CD4-positive, alpha-beta memory T cell (primary cell): ENCODE measurements at places on chromosomes 11 and 22. TPM values are rescaled to one million over a fixed set of nuclear protein-coding genes. Genes with fewer than 3 reads are reported as not detected.

Gene EFEMP2
- 8.3 TPM for total RNA-seq

Gene UBQLNL
- total RNA-seq, result 0.50 TPM

DNA sequence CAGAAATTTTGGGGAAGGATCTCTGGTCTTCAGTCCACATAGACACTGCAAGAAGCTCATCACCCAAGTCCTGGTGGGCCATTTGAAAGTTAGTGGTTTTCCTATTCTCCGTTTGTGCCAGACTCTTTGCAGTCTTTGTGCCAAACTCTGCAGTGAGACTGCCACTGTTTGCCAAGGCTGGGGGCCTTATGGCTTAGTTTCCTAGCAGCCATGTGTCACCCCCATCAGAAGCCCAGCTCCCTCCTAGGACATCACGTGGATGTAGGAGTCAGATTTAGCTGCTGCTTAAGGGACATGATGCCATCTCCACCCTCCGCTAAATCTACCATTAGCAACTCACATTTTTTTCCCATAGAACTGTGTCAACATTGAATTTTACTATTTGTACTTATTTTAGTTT is 220.0 kb downstream of the C11orf91 start:
- no peak for DNase-seq
- no peaks in the 10 kb centered on the region for H3K27me3 ChIP-seq
- no peak overlapping the region for H3K4me3 ChIP-seq
- H3K4me1 ChIP-seq, result no peaks in the 10 kb centered on the region

- no peaks in the 10 kb centered on the region for H3K27me3 ChIP-seq
- no peak for DNase-seq
- peaks cover 8% of the 10 kb centered on the region for H3K36me3 ChIP-seq
- no peaks in the 10 kb centered on the region for H3K4me1 ChIP-seq
- no peak overlapping the region for H3K27ac ChIP-seq
- H3K4me3 ChIP-seq, result no peak overlapping the region
These were observed 88.8 kb downstream of the MRTFA start for GRCh38 chr22:40547729-40548143.

DNA sequence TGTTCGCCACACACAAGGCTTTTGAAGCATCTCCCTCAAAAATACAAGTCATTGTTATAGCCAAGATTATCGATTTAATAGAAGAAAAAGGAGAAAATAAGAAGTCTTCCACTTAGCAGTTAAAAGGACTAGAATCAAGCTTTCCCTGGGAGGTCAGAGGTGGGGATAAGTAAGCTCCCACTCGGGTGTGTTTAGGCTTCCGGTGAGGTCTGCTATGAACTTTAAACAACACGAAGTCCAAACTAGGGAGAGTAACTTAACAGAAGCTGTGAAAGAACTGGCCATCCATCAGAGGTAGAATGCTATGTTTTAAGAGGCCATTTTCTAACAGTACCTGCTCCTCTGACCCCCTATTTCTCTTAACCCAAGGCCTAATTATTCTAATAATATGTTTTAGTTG is 91.4 kb upstream of the APOA1 start:
- H3K27me3 ChIP-seq, result no peaks in the 10 kb centered on the region
- H3K36me3 ChIP-seq, result no peaks in the 10 kb centered on the region
- H3K27ac ChIP-seq, result peak overlapping the region; percentile 87
- no peak overlapping the region for H3K4me3 ChIP-seq

DNA sequence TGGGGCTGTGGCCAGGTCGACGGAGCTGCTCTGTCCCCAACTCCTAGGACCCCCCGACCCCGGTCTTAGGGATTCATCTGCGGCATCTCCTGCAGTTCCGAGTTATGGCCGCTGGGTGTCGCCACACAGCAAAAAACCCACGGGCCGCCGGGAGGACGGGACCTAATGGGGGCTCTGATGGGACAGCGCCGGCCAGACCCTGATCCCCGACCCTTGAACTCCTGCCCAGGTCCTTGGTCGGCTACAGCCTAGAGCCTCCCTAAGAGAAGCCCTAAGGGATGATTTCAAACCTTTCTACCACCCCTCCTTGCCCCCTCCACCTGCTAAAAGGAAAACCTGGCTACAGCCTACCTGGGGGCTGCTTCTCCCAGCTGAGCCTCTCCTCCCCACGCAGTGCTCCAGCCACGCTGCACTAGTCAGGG is 30.8 kb upstream of the LRRC10B start:
- H3K27me3 ChIP-seq, result no peaks in the 10 kb centered on the region
- H3K27ac ChIP-seq, result no peak overlapping the region
- H3K4me1 ChIP-seq, result peaks cover 8% of the 10 kb centered on the region

DNA sequence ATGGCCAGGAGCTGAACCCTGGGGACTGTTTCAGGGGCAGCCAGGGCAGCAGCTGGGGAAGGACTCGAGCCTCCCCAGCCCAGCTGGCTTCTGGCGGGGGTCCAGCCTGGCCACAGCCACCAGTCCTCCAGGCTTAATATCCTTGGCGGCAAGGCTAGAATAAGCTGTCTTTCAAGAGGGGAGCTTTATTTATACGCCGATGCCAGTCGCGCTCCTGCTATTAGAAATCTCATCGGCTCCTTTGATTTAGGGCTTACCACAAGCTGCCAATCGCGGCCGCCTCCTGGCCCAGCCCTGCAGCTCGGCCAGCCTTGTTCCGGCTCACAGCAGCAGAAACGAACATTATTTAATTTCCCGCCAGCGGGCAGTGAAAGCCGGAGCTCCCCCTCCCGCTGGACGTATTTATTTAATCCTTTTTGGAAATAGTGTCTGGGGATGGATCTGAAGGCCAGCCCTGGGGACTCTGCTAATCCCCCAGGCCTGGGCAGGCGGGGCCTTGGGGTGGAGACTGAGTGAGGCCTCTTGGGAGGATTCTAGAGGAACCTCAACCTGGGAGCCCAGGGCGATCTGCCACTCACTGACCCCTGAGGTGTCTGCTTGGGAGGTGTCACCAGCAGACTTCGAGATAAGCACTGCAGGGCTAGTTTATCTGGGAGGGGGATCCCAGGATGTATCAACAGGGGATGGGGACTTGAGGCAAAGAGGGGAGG is 363.1 kb downstream of the MN1 start:
- no peaks in the 10 kb centered on the region for H3K27me3 ChIP-seq
- no peaks in the 10 kb centered on the region for H3K4me1 ChIP-seq
- H3K27ac ChIP-seq, result no peak overlapping the region
- no peak for DNase-seq
- no peak overlapping the region for H3K4me3 ChIP-seq
- H3K36me3 ChIP-seq, result no peaks in the 10 kb centered on the region

DNA sequence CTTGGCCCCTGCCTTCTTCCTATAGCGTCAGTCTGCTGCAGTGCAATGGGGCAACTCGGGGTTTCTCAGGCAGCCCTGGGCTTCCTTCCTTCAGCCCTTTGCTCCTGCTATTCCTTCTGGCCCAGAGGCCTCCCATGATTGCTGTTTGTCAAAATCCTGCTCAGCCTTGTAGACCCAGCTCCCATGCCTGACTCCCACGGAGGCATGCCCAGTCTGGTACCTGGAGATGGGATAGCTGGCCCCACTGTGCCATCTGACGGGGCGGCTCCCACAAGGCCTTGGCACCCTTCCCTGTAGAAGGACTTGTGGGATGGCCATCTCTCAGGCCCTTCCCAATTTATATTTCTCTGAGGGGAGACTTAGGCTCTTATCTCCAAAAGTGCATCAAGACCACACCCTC is 590 bp upstream of the CD6 start:
- H3K4me1 ChIP-seq, result peaks cover 28% of the 10 kb centered on the region
- H3K36me3 ChIP-seq, result peaks cover 3% of the 10 kb centered on the region
- H3K27ac ChIP-seq, result peak overlapping the region; percentile 92

DNA sequence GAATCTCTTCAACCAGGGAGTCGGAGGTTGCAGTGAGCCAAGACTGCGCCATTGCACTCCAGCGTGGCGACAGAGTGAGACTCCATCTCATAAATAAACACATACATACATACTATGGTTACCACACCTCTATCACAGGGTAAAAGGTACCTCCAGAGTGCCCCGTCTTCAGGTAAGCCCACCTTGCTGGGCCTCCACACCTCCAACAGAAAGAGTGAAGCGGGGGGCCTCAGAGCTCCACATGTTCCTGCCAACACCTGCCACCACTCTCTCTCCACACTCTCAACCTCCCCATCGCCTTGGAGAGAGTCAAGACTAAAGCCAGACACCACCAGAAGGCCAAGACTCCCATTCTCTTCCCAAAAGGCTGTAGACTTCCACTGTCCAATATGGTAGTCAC is 10.3 kb upstream of the VWCE start:
- H3K27me3 ChIP-seq, result no peaks in the 10 kb centered on the region
- DNase-seq, result no peak
- no peaks in the 10 kb centered on the region for H3K4me1 ChIP-seq

DNA sequence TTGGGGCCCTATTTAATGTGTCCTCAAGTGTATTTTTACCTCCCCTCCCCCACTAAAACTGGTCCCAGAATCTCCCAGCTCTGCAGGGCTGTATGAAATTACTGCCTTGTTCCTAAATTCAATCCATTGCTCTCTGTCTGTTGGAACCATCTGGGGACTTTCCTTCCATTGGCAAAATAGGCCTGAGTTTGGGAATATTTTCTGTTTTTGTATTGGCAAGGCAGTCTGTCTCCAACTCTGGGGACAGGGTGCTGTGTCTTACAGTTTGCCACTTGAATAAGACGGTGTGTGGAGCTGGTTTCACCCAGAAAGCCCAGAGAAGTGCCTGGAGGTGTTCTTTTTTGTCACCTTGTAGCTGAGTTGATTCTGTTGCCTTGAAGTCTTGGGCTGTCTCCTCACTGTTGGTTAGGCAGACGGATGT is 1.3 kb downstream of the PACS1 start:
- peak overlapping the region; percentile 66 for H3K27ac ChIP-seq
- H3K4me3 ChIP-seq, result peak overlapping the region; percentile 98
- peaks cover 42% of the 10 kb centered on the region for H3K36me3 ChIP-seq
- H3K4me1 ChIP-seq, result peaks cover 64% of the 10 kb centered on the region
- DNase-seq, result peak; percentile 29
- no peaks in the 10 kb centered on the region for H3K27me3 ChIP-seq

- no peaks in the 10 kb centered on the region for H3K4me1 ChIP-seq
- H3K36me3 ChIP-seq, result no peaks in the 10 kb centered on the region
- no peak for DNase-seq
- no peaks in the 10 kb centered on the region for H3K27me3 ChIP-seq
These were observed 6.0 kb upstream of the ARHGAP42 start for GRCh38 chr11:100681064-100681502.

DNA sequence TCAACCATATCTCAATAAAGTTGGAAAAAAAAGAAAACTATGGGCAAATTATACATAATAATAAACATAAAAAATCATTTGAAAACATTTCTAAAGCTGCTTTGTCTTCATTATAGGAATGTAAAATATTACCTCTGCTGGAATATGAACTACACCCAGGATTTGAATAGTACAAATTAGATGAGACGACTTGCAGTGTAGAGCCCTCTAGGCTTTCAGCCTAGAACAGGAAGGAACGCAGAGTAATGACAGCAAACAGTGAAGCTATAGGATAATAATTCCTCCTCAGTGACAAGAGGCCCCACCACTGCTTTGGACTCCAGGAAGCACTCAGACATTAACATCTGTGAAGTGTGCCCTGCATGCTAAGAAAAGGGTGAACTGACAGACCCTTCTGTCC is 7.7 kb downstream of the OR2AG1 start:
- H3K4me1 ChIP-seq, result no peaks in the 10 kb centered on the region
- DNase-seq, result no peak
- no peak overlapping the region for H3K4me3 ChIP-seq
